ENCODE measurements at places on chromosomes 11 and 22.

- no peak for DNase-seq
These were observed 5.6 kb downstream of the SYTL2 start for GRCh38 chr11:85805387-85805786.

DNA sequence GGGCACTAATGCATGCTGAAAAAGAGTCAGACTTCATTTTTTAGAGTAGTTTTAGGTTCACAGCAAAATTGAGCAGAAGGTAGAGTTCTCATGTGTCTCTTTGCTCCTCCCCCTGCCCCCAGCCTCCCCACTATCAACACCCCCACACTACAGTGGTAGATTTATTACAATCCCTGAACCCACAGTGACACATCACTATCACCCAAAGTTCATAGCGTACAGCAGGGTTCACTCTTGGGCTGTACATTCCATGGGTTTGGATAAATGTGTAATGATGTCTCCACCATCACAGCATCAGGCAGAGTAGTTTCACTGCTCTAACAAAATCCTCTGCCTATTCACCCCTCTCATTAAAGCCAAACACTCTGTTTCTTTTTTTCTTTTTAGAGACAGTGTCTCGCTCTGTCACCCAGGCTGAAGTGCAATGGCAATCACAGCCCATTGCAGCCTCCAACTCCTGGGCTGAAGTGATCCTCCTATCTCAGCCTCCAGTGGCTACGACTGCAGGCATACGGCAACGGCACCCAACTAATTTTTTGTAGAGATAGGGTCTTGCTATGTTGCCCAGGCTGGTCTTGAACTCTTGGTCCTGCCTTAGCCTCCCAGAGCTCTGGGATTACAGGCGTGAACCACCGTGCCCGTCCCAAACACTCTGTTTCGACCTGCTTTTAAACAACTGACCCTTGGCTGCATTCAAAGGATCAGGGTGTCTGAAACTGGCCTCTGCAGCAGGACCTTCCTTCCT is 4.1 kb downstream of the BEST1 start:
- DNase-seq: no peak

- no peak for DNase-seq
These were observed 38.1 kb downstream of the DIXDC1 start for GRCh38 chr11:111975076-111975806.

- no peak for DNase-seq
These were observed 34.1 kb downstream of the LINC01488 start for GRCh38 chr11:69515271-69516245.

DNA sequence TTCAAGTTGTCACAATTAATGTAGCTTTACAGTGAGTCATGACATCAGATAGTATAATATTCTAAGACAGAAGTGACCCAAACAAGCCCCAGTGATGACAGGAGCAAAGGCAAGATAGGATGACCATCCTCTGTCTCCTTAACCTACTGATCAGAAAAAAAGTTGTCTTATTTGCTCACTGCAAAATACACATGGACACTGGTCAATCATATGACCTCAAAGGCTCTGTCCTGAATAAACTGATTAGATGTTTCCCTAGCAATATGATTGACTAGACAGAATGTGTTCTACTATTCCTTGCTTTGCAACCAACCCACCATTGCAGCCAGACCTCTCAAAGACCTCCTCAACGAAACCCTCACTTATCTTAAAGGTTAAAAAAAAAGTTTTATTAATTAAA is 117.4 kb downstream of the SYN3 start:
- DNase-seq: no peak

DNA sequence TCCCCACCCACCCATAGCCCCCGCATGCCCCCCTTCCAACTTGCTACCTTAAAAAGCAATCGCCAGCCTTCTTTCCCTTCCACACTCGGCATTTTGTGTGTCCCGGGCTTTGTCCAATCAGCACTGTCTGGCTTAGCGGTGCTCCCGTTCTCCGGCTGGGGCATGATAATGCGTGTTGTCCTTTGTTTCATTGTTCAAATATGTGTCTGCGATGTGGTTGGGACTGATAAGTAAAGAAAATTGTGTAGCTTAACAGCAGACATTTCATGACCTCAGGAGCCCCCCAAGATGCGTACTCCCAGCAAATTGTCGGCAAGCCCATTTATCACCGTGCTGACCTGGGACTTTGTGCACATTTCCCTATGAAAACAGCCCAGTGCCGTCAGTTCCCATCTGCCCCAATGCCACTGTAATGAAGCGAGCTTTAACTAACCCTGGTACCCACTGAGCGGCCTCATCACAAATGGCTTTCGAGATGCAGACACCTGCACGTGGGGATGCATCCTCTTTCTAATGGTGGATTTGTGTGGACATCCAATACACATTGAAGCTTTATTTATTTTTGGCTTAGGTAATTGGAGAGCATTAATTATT is 167.0 kb upstream of the E2F8 start:
- DNase-seq: no peak

- DNase-seq: no peak
These were observed 68.6 kb upstream of the SORL1-AS1 start for GRCh38 chr11:121521145-121522042.

DNA sequence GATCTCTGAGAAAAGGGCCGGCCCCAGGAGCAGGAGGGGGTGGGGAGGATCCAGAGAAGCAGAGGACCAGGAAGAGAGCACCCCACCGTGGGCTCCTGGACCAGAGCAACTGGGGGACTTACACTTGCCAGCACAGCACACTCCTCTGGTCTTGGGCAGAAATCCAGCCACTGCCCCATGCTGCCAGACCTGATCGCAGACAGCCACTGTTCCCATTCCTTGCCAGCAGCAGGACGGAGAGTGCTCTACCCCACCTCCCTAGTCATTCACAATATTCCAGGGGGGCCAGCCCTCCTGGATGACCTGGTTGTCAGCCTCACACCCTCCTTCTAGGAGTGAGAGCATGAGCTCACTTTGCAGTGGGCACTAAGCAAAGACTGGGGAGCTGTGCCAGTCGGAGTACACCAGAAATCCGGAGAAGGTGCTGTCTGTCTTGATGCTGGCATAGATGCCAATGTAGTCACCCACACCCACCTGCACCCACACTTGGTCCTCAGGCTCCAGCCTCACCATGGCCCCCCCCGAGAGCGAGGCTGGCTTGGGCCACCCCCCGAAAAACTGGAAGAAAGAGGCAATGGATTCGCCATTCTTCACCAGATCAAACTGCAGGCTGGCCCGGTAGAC is 1.6 kb downstream of the C1QTNF5 start:
- no peak for DNase-seq

DNA sequence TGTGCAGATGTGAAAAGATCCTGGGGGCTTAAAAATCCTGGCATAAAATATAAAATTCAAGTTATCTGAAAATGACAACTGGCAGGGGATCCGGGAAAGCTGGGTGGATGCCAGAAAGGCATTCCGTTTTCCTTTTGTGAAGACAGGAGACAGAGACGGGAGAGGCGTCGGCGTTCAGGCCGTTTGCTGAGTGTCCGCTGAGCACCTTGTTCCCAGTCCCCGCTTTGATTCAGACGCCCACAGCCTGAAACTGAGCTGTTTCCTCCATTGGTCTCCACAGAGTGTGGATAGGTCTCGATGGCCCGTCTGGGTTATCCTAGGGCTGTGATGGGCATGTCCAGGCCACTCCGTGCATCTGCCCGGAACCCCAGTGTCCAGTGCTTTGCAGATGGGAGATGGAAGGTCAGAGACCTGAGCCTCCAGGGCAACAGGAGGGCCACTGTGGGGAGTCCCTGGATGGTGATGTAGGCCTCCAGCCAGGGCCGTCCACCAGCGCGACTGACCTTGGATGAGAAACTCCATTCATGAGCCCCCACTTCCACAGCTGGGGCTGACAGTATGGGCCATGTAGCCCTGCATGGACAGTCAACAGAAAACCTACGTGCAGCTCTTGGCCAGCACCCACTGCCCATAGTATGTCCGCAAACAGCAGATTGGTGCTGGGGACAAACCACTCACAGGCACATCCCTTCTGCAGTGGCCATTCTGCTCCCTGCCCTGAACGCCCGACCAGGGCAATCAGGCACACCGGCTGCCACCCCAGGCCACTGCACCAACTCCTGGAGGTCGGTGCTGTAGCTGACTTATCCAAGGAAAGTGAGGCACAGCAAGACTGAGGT is 11.6 kb downstream of the MRGPRF start:
- no peak for DNase-seq

GRCh38 chr11:96280444-96280843 is 62.6 kb downstream of the MAML2 start:
- no peak for DNase-seq

GRCh38 chr22:32650553-32651345 is 150.8 kb upstream of the TIMP3 start:
- no peak for DNase-seq

DNA sequence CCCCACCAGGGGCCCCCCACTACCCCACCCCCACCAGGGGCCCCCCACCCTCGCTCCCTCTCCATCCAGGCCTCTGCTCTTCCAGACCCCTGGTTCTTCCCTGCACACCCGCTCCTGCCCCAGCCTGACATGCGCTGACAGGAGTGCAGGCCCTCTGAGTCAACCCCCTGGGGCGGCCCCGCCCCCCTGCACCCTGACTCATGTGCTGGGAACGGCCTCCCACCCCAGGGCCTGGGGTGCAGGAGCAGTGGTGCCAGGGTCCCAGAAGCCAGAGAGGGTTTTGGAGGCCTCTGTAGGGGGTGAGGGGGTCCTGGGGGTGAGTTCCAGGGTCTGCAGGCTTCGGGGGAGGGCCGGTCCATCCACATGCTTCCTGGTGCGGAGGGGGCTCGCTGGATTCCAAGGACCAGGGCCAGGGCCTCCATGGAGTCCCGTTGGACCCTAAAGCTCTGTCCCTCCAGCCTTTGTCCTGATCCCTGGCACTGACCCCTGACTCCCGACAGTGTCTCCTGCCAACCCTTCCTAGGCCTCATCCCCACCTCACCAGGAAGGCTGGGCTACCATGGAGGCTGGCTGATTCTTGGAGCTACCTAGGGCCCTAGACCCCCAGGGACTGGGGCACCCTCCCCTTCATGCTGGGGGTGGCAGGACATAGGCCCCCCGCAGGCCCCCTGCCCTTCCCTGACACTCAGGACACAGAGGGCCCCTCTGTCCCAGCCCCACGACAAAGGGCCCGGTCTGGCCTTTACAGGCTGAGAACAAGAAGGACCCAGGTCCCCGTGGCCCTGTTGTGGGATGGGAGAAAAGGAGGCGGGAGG is 583 bp upstream of the PKP3 start:
- no peak for DNase-seq

- DNase-seq: no peak
These were observed at the start of gene APOL4 for GRCh38 chr22:36201630-36202319. TSS of gene APOL4 (minus strand) at chr22:36201809. CDS start at chr22:36201734, 75 bp downstream.

GRCh38 chr11:69035946-69036340 is 12.8 kb upstream of the TPCN2 start:
- DNase-seq: no peak

- no peak for DNase-seq
These were observed 15.7 kb upstream of the IL10RA start for GRCh38 chr11:117970400-117971024.

- no peak for DNase-seq
These were observed 17.7 kb upstream of the TUB start for GRCh38 chr11:8063324-8063723.

DNA sequence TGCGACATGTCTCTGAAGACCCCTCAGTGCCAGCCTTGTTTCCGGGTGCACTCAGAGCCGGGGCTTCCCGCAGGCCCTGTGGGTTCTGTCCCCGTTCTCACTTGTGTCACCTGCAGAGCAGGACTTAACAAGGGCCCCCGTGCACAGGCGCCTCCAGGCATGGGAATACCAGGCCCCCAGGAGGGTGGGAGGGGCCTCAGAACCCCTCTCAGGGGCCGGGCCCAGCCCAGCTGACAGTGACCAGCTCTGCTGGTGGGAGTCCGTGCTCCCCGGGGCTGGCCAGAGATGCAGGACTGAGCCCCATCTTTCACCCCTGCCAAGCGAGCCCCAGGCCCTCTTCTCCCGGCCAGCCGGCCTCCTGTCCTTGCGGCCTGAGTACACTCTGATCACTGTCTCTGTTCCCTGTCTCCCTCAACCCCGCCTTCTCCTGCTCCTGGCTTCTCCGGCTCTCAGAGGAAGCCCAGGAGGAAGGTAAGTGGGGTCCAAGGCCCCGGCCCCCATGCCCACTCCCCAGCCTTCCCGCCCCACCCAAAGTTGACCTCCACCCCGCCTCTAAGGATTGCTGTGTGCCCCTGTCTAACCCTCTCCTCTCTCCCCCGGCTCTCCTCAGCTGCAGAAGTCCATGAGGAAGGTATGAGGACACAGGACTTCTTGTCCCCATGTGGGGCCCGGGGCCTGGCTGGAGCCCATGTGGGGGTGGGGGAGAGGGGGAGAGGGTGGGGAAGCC is 5.3 kb downstream of the TNNT3 start:
- DNase-seq: peak; percentile 13

DNA sequence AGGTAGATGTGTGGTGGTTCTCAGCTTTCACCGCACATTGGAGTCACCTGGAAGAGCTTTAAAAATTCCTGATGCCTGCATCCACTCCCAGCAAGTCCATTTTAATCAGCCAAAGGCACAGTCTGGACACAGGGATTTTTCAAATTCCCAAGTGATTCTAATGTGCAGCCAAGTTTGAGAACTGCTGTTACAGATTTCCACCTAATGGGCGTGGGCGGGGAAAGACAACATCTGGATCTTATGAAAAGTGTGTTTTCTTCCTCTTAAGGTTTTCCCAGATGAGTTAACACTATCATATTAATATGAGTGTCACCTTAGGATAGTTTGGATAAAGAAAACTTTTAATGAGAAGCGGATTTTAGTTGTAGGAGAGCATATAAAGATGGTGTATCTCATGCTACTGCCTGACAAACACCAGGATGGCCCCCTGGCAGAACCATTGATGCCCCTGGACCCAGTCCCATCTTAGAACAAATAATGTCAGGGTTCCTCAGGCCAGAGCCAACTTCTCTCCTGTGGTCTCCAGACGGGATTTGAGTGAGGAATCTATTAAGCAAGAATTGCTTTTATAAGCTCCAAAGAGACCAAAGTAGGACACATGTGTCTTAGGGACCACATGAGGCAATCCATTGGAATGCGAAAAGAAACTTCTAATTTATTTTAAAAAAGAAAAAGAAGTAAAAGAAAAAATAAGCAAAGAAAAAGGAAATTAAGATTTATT is 31.9 kb downstream of the POU2AF1 start:
- no peak for DNase-seq

DNA sequence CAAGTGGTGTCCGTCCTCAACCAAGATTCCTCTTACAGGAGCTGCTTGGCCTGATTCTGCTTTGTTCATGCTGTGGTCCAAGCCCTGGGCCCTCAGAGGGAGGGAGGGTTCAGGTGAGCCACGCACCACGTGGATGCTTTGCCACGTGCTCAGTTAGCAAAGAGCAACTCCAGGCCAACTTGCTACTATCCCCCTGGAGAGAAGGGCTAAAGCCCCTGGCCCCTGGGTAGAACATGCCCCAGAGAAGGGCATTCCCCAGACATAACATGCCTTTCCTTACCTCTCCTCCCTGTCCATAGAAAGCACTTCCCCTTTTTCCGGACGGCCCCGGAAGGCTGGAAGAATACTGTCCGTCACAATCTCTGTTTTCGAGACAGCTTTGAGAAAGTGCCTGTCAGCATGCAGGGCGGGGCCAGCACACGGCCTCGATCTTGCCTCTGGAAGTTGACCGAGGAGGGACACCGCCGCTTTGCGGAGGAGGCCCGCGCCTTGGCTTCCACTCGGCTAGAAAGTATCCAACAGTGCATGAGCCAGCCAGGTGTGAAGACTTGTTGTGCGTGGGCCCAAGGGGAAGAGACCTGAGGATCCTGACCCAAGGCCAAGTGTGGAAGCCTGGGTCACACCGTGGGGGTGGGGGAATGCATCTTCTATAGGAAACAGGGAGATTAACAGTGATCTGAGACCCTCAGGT is 8.8 kb downstream of the FOXR1 start:
- DNase-seq: peak; percentile 55
